ENCODE measurements at places on chromosomes 2 and 18. TPM values are rescaled to one million over a fixed set of nuclear protein-coding genes. Genes with fewer than 3 reads are reported as not detected.

APCDD1 gene
- total RNA-seq = 70.8 TPM

AQP12A gene
- total RNA-seq = not detected

CFC1 gene
- not detected for total RNA-seq

PROC gene
- 0.74 TPM for total RNA-seq

DSEL gene
- 49.3 TPM for total RNA-seq

DSC2 gene
- 7.1 TPM for total RNA-seq

TCF7L1 gene
- total RNA-seq = 9.2 TPM

CNTNAP5 gene
- total RNA-seq = 1.8 TPM

SEH1L gene
- 26.6 TPM for total RNA-seq

KLHL41 gene
- 88.7 TPM for total RNA-seq

CCDC121 gene
- 11.1 TPM for total RNA-seq

CDKL4 gene
- 7.5 TPM for total RNA-seq

KIF5C gene
- total RNA-seq = 10.8 TPM

CTLA4 gene
- total RNA-seq = 0.11 TPM

CYP27C1 gene
- total RNA-seq = 7.8 TPM

FARP2 gene
- 51.7 TPM for total RNA-seq

PUS10 gene
- 14.6 TPM for total RNA-seq

BMP10 gene
- total RNA-seq = not detected

NXPH2 gene
- 1.5 TPM for total RNA-seq

TPO gene
- total RNA-seq = 0.74 TPM

PTRHD1 gene
- 25.3 TPM for total RNA-seq

PTMA gene
- total RNA-seq = 778 TPM

SIX3 gene
- total RNA-seq = not detected

CDK15 gene
- 3.7 TPM for total RNA-seq

Data from urinary bladder (tissue), 4 donors.